ENCODE measurements at places on chromosomes 16 and 17.

DNA sequence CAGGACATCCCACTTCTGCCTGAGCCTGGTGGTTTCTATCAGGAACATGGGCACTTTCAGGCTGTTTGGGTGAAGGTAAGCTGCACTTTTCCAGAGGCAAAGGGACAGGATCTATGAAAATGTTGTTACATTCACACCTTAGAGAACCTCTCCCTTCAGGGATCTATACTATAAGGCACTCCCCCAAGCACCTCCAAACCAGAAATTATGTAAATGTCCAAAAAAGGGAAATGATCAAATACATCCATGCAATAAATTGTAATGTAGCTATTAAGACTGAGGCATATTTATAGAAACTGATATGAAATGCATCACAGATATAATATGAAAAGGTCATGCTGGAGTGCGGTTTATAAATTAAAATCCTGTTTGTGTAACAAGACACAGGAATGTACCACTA, 23.3 kb upstream of the COG7 start:
- no peak for DNase-seq

DNA sequence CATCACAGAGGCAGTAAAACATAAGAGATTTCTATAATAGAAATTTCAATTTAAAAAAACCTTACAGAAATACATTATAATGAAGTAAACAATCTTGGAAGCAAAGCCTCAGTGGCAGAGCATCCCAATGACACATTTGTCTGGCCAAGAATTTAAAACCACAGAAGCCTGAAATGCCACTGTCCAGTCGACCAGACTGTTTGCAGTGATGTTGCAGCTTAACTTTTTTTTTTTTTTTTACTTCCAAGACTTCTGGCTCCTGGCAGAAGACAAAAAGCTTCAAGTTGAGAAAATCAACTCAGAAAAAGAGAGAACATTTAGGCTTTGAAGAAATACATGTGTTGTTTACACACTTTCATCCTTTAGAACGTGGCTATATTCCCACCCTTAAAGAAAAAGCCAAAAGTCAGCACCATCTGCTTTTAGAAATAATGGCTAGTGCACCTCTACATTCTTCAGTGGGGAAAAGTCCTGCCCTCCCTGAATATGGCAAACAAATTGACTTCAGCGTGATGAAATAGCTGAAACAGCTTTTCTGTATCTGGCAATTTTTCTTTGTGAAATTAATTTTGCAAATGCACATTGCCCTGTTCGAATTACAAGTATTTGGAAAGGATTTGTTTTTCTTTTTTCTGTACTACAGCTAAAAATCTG, 205.5 kb upstream of the MON1B start:
- DNase-seq: no peak

- DNase-seq: no peak
Measured at GRCh38 chr17:37714897-37715296, 30.0 kb downstream of the HNF1B start.

GRCh38 chr17:74639704-74640151, 16.2 kb upstream of the CD300E start:
- no peak for DNase-seq

DNA sequence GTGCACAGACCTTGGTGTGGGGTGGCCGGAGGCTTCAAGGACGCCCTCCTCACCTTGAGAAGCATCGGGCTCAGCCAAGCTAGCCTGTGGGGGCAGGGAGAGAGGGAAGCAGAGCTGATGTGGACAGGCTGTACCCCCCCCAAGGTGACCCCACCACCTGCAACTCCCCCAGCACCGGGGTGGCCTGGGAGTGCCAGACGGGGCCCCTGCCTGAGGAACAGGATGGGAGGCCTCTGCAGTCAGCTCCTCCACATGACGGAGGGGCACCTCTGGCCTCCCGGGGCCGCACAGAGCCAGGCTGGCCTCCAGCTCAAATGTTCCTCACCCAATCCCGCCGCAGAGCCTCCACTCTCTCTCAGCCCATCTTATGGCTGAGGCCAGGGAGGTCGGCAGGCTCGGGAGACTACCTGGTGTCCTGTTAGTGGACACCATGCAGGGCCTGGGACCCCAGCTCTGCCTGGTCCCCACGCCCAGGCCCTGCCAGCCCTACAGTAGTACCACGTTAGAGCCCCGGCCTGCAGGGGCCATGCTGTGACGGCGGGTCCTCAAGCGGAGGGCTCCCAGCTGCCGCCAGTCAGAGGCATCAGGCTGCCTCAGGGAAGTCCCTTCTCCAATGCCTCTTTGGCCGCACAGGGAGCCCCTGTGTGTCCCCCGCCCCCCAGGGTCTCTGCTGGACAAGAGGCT, 19.4 kb upstream of the SLC38A10 start:
- DNase-seq: no peak

DNA sequence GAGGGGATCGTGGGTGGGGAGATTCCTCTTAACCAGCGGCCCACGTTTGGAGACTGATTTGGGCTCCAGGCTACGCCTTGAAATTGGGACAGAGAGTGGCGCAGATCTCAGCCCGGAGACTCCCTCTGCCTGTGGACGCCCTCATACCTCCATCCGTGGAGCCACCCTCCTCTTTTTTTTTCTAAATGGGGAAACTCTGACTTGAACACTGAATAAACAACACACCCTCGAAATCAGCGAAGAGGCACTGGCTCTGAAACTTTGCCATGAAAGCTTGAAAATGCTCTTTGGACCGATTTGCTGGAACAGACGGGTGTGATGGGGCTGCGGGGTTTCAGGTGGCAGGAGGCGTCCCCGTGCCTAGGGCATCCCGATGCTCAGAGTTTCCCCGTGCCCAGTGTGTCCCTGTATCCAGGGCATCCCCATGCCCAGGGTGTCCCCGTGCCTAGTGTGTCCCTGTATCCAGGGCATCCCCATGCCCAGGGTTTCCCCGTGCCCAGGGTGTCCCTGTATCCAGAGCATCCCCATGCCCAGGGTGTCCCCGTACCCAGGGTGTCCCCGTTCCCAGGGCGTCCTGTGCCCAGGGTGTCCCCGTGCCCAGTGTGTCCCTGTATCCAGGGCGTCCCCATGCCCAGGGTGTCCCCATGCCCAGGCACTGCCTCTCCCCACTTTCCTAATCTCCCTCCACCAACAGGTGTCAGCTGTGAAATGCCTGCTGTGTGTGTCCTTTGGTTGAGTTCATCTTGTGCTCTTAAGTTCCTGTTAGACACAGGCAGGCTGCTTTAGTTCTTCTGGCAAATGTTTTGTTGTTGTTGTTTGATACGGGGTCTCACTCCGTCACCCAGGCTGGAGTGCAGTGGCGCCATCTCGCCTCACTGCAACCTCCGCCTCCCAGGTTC, 187.0 kb downstream of the SEC14L1 start:
- no peak for DNase-seq

- peak; percentile 66 for DNase-seq
Measured at GRCh38 chr17:82440991-82441627, 9.4 kb downstream of the CYBC1 start.

Data from left forelimb (tissue), 1 donor.